DMS 273 treated with DMSO at 0.1 percent for 48 hours (cell line): ENCODE measurements at places on chromosomes 5 and 9.

GRCh38 chr5:67133776-67134175 lies 62.8 kb downstream of the CD180 start:
- DNase-seq: no peak

GRCh38 chr9:104009826-104010225 lies 84.3 kb upstream of the SMC2 start:
- no peak for DNase-seq

GRCh38 chr5:130601-131131 lies 38.7 kb downstream of the PLEKHG4B start:
- no peak for DNase-seq

DNA sequence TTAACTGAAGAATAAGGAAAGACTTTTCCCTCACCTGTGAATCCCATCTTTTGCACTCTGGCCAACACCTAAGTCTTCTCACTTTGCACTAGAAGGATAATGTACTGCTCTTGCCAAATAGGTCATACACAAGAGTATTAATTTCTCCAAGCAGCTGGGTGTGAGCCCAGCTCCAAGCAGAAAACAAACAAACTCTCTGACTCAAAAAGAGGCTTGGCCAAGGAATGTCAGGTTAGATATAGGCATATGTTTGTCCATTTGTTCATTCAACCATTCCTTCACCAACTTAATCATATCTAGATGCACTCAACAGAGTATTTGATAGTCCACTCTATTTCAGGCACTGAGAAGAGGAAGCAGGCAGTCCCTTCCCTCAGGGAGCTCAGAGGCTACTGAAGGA lies 84.4 kb downstream of the HTR4 start:
- no peak for DNase-seq

- no peak for DNase-seq
Observed at GRCh38 chr5:170434966-170435605, 45.9 kb upstream of the KCNMB1 start.

GRCh38 chr9:108478431-108479332 lies 377.1 kb downstream of the ACTL7B start:
- no peak for DNase-seq

DNA sequence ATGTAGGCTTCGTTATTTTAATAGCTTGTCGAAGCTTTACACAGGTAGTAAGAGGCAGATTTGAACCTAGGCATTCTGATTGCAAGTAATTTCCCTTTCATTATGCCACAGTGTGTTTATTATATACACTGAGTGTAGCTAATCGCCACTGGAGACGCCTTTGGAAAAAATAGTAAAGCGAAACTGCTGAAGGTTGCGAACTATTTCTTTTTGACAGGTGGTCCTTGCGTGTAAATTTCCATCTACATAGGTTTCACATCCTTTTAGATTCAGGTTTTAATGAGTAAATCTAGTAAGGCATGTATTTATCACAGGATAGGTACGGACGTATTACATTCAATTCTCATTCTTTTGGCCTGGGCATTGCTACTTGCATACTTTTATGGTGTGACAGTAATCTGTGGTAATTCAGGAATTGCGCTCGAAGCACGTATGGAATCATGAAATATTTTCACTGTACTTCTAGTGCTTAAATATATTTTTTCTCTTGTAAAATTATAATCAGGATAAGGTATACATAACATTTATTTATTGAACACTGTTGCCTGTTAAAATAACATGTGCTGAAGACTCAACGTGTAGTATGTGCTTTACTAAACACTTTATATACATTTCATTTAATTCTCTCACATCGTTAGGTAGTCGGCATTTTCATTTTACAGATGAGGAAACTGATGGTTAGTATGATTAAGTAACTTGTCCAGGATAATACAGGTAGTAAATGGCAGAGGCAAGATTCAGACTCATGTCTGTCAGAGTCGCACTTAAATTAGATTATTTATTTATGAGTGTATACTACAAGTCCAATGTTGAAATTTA lies 1.8 kb downstream of the MARCHF6 start:
- no peak for DNase-seq

- DNase-seq: peak; percentile 50
Observed at GRCh38 chr5:66406761-66407336, 189.3 kb upstream of the MAST4 start.

- DNase-seq: no peak
Observed at GRCh38 chr9:91900797-91901177, 49.2 kb downstream of the ROR2 start.

DNA sequence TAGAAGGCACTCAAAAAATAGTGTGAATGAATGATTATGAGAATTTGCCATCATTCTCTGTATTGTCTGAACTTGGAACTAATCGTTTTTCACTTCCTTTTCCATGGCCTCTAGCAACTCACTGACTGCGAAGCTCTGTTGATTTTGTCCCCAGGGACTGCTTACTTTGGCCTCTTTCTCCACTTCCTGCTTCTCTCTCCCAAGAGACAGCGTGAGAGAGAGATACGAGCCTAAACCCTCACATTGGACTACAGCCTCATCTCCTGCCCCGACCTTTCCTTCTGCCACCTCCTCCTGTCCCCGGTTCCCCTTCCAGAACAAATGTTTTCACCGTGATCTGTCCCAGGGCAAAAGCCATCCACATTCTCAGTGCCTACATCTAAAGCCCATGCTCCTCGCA lies 300.8 kb upstream of the PANK3 start:
- DNase-seq: no peak

DNA sequence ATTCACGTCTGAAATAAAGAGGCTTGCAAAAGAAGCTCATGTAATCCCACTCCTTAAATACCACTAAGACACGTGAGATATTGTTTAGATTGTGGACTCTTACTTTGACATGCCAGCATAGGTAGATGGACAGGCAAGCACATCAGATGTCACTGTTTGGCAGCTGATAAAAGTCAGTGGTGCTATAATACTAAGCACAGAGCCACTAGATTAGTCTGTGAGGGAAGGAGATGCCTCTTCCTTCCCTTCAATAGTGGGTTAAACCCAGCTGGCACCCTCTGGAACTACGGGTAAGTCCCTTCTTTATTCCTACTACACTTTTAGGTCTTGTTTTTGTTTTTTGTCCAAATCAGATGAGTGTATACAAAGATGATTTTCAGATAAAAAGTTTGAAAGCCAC lies at the start of gene MYOT:
MYOT (plus strand) TSS at position 197 of the 400 bp plus-strand sequence. CDS start 2,792 bp downstream, outside the sequence.
- DNase-seq: no peak

DNA sequence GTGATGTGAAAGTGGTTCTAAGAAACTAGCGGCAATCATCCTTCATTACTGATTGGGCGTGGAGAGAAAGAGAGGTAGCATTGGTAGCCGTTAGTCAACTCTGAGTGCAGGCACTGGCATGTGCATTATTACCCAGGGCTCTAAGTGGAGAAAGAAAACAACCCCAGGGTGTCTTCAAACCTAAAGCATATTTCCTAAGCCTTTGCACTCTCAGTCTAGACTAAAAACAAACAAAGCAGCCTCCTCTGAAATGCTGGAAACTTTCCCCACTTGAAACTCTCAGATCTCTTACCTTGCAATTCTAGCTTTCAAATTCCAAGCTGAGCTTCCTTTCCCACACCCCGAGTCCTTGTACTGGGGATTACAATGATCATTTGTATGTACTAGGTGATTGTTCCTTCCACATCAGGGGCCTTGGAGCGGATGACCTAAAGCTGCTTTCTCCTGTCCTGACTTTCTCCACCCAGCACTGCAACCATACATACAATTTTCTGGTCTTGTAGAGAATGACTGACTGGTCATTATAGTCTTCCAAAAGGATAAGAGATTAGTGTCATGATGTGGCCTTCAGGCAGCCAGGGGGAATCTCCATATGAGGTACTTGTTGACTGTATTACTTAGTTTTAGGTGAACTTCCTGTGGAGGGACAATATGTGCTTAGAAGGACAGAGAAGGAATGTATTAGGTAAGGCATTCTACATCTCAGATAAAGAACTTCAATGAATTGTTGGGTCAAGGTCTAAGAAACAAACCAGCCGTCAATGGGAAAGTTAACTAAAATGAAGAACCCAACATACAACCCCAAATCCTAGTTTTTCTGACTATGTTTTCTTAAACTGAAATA lies 98.3 kb upstream of the CDKN2B start:
- DNase-seq: no peak
